ENCODE measurements at places on chromosomes 5 and 9.

GRCh38 chr5:10600626-10601245, 36.9 kb downstream of the ANKRD33B start:
- no peak for DNase-seq

DNA sequence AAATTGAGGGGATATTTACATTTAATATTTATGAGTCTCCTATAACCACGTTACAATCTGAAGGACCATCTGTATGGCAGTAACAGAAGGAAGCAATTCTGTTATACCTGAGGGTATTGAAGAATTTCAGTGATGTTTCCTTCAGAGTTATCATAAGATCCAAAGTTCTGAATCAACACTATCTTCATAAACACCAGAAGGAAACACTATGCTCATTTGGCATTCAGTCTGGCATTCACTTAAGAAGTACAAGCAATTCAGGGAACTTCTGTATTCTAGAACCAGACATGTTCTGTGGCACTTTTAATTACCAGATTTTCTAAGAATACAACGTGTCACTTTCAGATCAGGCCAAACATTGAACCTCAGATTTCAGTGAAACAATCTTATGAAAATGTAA, 9.6 kb downstream of the DAB2 start:
- DNase-seq = no peak

DNA sequence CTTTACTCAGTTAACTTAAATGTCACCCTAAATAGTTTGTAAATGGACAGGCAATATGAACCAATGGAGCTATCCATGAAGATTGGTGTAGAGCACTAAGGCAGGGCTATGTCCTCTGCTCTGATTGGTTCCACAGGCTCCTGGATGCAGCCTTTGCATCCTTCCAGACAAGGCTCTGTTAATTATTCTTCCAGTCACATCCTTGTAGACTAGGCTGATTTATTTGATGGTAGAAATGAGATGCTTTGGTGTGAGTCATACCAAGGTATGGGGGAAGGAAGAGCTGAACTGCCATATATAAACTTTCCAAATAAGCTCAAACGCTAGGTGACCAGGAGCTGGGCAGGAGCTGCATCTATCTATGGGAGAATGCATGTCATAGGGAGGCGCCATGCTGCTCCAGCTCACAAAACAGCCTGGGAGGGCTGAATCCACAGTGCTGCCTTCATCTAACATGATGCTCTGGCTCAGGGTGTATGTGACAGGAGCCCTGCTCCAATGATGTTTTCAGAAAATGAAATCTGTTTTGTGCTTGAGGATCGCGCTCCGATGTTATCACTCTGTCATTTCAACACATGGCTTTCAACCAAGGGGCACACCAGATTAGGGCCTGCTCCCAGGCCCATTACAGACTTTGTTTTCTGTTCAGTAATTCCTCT, 818.0 kb upstream of the ZNF608 start:
- no peak for DNase-seq

DNA sequence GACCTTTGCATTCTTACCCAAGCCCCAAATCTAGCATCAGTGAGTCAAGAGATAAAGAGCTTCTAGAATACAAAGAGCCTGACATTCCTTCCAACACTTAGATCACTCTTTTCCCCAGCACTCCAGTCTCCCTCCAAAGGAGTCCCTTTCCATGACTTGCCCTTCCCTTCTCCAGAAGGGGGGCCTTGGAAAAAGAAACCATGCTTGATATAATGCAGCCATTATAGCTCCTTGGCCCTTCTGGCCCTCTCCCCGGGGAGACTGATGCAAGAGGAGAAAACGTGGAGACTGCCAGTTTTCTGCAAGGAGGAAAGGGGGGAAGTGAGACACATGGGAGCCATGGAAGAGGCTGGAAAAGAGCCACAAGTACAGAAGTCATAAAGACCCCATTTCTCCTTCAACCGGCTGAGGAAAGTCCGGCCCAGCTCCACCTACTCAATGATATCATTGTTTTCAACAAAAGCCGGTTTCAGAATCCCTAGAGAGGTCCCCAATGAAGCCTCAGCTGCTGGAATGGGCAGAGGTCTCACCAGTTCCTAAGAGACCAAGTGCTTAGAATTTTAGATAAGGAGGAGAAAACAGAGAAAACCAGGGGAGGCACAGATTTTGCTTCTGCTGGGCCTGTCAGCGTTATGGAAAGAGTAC, 29.0 kb downstream of the ADAM19 start:
- peak; percentile 72 for DNase-seq

DNA sequence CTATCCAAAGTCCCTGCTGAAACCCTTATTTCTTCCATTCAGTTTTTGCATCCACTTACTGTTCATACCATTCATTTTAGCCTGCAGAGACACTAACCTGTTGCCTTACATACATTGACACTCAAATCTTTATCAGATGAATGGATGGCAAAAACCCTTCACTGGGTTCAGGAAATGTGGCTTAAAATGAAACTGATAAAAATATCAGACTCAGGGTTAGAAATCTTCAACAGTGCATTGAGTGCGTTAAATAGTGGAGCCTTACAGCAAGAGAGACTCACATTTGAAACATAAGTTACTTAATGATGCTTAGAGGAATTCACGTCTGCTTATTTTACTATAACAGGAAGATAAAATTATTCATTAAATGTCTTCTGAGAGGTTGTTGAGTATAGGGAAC, 28.0 kb upstream of the BNC2 start:
- no peak for DNase-seq

- DNase-seq = no peak
These were observed 1012.5 kb upstream of the SEMA6A start for GRCh38 chr5:117587111-117587510.

GRCh38 chr5:33892620-33893137, 889 bp upstream of the ADAMTS12 start:
- DNase-seq = peak; percentile 97

- DNase-seq = no peak
These were observed 334.2 kb downstream of the SPOCK1 start for GRCh38 chr5:137164961-137165360.

- no peak for DNase-seq
These were observed 124.9 kb upstream of the RUSC2 start for GRCh38 chr9:35364817-35365585.

DNA sequence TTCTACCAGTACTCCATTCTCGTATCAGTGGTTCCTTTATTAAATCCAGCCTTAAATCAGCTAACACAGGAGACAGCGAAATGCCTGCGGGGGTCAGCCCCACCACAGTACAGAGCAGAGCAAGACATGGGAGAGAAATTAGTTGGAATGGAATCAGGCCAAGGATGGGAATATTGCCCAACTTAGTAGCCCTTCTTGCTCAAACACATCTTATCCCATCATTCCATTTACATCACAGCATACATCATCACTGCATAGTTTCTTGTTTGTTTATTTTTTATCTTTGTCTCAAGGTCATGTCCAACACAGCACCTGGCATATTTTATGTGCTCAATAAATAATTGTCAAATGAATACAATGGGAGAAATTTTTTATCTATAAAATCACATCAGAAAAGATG, 34.3 kb upstream of the DAB2 start:
- DNase-seq = peak; percentile 84

DNA sequence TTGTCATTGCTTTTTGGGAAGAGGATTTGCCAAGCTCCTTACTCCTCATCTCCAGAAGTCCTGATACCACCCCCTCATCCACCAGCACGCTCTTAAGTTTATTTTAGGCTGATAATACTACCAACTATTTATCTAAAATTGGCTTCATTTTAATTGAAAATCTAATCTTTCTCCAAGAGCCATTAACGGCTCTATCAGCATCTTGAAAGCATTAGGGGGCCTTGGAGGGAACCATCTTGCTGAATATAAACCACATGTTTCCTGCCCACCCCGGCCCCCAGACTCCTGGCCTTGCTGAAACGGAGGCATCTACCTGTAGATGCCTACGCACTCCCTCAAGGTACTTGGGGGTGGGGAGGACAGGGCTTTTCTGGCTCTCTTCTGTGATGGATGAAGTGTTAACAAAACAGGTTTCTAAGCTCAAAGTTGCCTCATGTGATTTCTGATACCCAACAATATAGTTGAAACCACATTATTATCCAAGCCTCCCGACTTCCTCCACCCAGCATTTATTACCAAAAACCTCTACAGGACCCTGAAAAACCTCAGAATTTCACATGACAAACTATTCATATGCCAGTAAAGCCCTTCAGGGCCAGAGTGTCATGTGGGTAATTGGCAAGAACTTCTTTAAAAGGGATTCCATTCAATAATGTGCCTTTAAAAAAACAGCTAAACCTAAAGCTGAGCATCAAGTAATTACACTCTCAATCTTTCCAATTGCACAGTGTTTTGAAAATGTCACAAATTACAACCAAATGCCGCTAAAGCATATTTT, 96.7 kb downstream of the SAXO1 start:
- no peak for DNase-seq

GRCh38 chr5:74034733-74035132, 408.7 kb downstream of the ARHGEF28 start:
- DNase-seq = peak; percentile 64

GRCh38 chr5:60517850-60518249, 182.1 kb downstream of the DEPDC1B start:
- no peak for DNase-seq

DNA sequence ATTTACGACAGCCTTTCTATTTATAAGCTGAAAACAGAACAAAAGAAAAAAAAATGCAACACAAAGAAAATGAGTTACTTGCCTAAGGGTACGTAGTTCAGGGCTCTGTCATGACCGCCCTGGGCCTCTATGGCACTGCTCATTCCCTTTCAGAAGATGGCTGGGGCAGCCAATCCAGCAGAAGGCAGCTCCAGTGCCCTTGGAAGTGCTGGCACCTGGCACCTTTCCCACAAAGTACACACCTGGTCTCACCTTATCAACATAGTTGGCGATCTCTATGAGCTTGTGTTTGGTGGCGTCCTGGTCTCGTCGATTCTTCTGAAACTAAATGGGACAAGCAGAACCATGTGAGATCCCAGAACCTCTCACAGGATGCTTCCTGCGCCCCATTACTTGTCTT, 53.2 kb downstream of the NIPAL4 start:
- no peak for DNase-seq

- no peak for DNase-seq
These were observed 346.8 kb upstream of the NUDT12 start for GRCh38 chr5:103909391-103909790.

GRCh38 chr5:162496100-162496808, 428.7 kb downstream of the GABRG2 start:
- peak; percentile 53 for DNase-seq

- DNase-seq = no peak
These were observed 26.2 kb downstream of the LHX3 start for GRCh38 chr9:136178773-136179075.

- DNase-seq = no peak
These were observed 101.9 kb downstream of the MTRR start for GRCh38 chr5:7970816-7971215.

DNA sequence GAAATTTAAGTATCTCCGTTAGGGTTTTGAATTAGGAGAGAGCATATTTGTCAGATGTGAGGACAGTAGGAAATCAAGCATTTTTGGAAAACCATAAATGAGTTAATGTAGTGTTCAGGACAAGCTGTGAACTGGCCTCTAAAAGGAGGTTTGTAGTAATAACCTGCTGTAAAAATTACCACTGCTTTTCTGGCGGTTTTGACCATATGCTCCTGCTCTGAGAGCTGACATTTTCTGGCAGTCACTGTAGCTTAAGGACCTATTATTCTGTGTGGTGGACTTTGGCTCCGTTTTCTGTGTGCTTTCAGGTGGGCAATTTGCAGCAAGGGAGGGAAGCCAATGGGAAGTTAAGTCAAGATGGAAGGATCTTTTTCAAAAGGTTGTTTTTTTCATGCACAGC, 111.1 kb downstream of the SGCD start:
- DNase-seq = no peak

DNA sequence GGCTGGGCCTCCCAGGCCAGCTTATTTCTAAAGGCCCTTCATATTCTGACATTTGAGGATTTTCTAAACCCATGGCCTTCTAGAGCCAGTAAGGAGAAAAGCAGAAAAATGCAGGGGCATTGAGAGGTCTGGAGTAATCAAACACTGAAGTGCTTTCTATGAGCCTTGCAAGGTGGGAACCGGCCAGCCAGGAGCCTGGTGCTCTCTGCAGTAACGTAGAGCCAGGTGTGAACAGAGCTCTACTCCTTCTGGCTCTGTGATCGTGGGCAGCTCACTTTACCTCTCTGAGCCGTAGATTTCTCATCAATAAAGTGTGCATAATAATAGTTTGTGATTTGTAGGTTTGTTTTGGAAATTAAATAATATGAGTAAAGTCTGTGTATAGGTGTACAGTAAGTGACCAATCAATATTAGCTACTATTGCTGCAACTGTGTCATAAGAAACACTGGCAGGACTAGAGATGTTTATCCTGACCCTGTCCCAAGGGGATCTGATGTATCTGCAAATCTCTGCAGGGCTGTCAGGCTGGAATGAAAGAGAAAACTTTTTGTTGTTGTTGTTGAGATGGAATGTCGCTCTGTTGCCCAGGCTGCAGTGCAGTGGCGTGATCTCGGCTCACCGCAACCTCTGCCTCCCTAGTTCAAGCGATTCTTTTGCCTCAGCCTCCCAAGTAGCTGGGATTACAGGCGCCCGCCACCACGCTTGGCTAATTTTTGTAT, 2.7 kb downstream of the SYNPO start:
- DNase-seq = no peak

DNA sequence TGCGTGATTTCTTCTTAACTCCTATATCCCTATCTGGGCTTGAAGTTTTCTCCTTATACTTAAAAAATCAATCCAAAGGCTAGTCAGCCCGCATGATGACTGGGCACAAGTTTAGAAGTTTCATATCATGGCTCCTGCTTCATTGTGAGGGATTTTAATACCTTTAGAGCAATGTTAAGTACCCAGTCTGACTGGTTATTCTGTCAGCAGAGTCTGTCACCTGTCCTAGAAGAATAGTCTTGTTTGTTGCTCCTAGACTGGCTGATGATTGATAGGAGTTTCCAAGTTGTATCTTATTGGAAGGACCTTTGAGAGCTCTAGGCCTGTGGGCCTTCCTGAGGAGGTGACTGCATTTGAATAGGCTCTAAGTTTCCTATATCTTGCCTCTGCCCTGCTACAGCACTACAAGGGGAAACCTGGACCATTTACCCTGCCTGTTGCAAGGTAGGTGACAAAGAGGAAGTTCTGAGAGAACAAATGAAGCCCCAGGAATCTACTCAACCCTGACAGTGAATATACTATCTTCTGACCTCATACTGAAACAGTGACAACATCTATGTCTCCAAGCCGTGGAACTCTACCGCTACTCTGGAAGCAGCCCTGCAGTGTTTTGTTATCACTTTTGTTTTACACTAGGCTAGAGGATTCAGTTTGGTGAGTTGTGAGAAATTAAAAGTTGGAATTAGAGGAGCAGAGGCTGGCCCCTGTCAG, 66.5 kb downstream of the F2RL2 start:
- DNase-seq = no peak

- DNase-seq = peak; percentile 46
These were observed 773.4 kb downstream of the BRINP1 start for GRCh38 chr9:118595719-118596305.
